ENCODE measurements at places on chromosomes 6 and 20. TPM values are rescaled to one million over a fixed set of nuclear protein-coding genes. Genes with fewer than 3 reads are reported as not detected.

DNA sequence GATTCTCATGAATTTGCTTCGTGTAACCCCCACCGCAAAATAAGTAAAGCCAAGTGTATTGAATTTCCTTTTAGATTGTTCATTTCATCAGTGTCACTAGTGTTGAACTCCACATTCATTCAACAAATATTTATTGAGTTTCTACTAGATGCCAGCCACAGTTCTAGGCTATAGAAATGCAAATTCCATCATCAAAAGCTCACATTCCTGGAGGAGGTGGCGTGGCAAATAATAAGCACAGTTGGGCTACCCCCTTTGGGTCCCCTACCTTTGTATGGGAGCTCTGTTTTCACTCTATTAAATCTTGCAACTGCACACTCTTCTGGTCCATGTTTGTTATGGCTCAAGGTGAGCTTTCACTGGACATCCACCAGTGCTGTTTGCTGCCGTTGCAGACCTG lies 12.7 kb upstream of the ME1 start:
- DNase-seq, result no peak

DNA sequence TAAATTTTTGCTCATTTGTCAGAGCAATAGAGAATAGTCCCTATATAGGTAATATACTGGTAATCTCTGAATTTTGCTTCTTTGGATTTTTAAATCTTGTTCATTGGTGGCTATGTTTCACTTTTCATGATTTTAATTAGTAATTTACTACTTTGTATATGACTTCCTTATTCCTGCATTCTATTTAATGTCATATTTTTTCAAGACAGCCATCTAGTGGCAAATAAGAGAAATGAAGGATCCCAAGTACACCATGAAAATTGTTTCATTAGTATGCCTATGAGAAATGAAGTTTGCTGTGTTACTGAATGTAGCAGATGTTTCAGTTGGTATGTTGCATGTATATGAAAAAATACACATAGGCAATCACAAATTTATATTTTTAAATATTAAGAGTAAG lies 82.4 kb downstream of the ZNF292 start:
- DNase-seq, result peak; percentile 6

GRCh38 chr20:62624719-62625453 lies 17.4 kb upstream of the SLCO4A1 start:
- no peak for DNase-seq

DNA sequence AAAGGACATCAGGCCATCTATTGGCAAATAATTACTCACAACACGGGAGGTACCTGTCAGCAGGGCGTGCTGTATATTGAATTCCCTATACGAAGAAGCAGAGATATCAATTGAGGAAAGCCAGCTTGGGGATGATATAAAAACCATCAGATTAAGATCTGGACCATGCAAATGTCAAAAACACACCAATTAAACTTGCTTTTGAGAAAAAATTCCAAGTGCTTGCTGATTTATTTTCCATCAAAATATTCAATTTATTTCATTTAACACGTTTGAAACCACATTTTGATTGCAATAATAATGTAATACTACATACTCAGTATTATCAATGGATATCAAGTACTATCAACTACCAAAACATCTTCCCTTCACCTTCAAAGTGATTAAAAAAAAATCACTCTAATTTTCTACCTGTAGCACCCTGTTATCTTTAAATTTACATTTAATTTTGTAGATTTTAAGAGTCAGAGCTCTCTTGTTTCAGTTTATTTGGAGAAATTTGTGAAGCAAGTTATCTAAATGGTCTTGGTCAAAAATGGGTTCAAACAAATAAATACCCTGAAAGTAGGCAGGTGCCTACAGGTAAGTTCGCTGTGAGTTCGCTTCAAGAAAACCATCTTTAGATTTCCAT lies 6.8 kb upstream of the TBX18 start:
- DNase-seq, result no peak

GRCh38 chr6:131519670-131520436 lies 53.2 kb upstream of the ARG1 start:
- no peak for DNase-seq

- DNase-seq, result peak; percentile 52
Observed at GRCh38 chr6:15331143-15331542, 85.3 kb downstream of the JARID2 start.

DNA sequence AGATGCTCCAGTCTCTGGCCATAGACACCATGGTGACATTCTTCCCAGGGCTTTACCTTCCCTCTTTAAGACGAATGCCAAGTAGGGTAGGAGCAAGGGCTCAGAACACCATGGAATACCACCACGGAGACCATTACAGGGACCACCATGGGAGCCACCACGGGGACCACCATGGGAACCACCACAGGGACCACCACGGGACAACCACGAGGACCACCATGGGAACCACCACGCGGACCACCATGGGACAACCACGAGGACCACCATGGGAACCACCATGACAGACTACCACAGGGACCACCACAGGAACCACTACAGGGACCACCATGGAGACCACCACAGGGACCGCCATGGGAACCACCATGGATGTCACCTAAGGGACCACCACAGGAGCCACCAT lies 66.9 kb upstream of the MPC1 start:
- no peak for DNase-seq

GRM1 gene
- total RNA-seq, result not detected

TBC1D20 gene
- 19.5 TPM for total RNA-seq

DACT2 gene
- not detected for total RNA-seq

Data from SJSA1 (cell line).